ENCODE measurements at places on chromosomes 1 and 21. TPM values are rescaled to one million over a fixed set of nuclear protein-coding genes. Genes with fewer than 3 reads are reported as not detected.

DNA sequence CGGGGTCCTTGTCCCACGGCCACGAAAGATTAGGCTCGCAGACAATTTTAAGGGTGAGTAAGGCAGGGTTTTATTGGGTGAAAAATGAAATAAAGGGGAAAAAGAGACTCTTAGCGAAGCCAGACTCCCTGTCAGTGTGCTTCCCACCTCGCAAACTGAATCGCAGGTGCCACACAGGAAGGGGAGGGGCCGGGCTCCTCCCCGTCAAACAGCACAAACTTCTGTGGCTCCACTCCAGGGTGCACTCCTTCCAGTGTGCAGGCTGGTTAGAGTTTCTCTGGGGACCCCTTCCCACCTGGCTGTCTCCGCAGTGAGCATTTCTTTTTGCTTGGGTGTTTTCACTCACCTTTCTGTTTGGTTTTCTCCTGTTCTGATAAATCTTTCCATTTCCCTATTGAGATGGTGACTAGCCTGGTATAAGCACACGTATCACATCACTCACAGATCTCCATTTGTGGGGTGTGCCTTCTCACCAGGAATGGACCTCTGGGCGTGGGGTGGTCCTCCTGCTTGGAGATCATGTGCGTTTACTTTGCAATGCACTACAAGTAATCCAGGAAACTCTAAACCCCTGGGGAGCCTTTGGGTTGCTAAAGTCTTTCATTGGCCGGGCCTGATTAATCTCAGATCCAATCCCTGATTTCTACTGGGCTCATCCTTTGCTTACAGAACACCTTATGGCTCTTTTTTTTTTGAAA is 37.6 kb upstream of the GALNT2 start:
- H3K4me3 ChIP-seq, result no peak overlapping the region
- no peak overlapping the region for H3K27ac ChIP-seq
- no peaks in the 10 kb centered on the region for H3K36me3 ChIP-seq

DNA sequence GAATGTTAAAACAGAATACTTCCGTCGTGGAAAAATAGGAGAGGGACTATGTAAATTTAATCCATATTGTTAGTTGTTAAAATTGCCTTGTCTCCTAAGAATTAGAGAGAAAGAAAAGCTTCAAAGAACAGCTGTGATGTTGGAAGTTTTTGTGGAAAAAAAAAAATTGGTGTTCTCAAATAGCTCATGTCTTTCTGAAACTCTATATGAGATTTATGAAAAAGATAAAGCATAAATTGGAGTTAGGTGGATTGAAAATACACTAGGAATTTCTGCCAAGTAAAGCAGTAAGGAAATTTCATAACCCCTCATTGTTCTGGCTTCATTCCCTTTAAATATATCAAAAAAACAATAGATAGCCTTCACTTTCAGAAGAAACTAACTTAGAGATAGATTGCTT is 274.0 kb upstream of the ADAMTS5 start:
- H3K4me1 ChIP-seq, result no peaks in the 10 kb centered on the region
- no peaks in the 10 kb centered on the region for H3K27me3 ChIP-seq
- no peak overlapping the region for H3K27ac ChIP-seq

- H3K27me3 ChIP-seq, result peaks cover 6% of the 10 kb centered on the region
- H3K4me1 ChIP-seq, result no peaks in the 10 kb centered on the region
- no peak overlapping the region for H3K4me3 ChIP-seq
- no peak for DNase-seq
- no peak overlapping the region for H3K27ac ChIP-seq
Observed at GRCh38 chr21:35027563-35028450, 21.3 kb downstream of the RUNX1 start.

DNA sequence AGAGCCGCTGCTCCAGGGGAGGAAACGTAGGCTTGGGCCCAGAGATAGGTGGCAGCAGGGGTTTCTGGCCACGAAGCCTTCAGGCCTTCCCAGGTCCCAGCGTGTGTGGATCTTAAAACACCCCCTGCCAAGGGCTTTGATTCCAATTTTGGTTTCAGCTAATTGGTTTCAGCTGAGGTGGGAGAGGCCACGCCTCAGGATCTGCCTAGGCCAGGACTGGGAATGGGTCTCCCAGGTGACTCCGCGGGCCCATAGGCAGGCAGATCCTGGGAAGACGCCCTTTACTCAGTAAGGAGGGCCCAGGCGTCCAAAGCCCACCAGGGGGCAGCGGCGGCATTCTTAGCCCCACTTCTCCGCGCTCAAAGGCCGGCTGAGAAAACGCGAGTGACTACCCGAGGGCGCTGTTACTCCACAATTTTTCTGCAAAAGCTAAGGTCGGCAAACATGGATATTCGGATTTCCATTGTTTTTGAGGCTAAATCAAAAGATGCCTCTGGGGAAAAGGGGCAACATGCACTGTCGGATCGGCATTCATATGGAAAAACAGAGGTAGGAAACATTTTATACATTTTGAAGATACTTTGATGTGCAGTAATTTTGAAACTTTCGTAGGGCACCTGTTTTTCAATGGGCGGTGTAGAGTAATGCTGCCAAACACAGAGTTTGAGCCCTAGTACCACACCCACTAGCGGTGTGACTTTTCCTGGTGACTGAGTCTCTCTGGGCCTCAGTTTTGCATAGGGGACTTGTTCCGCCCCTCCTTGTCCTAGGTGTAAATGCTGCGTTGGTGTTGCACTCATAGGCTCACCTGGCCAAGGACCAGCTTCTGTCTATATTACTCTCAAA is 31.8 kb upstream of the BCL10 start:
- H3K27ac ChIP-seq, result no peak overlapping the region
- no peak overlapping the region for H3K4me3 ChIP-seq
- H3K36me3 ChIP-seq, result no peaks in the 10 kb centered on the region
- H3K27me3 ChIP-seq, result no peaks in the 10 kb centered on the region
- DNase-seq, result peak; percentile 82
- H3K4me1 ChIP-seq, result 0 out of 2 replicates have a peak, but pooled peaks cover 3% of the 10 kb centered on the region

DNA sequence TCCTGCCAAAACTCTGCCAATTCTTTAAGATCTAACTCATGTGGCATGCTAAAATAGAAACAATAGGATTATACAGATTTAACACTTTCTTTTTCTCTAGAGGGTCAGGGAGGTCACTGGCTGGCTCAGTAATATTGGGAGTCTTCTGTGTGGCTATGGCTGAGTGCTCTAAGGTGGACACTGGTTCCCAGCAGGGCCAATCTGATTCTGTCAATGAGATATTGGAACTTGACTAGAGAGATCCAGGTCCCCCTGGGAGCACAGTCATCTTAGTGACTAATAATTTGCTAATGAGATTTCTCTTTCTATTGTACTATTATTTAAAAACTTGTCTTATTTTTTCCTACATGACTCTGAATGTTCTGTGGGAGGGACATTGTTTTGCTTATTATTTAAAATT is 69.1 kb upstream of the ZP4 start:
- no peaks in the 10 kb centered on the region for H3K36me3 ChIP-seq
- DNase-seq, result no peak
- H3K27me3 ChIP-seq, result no peaks in the 10 kb centered on the region
- H3K4me1 ChIP-seq, result peaks cover 7% of the 10 kb centered on the region

DNA sequence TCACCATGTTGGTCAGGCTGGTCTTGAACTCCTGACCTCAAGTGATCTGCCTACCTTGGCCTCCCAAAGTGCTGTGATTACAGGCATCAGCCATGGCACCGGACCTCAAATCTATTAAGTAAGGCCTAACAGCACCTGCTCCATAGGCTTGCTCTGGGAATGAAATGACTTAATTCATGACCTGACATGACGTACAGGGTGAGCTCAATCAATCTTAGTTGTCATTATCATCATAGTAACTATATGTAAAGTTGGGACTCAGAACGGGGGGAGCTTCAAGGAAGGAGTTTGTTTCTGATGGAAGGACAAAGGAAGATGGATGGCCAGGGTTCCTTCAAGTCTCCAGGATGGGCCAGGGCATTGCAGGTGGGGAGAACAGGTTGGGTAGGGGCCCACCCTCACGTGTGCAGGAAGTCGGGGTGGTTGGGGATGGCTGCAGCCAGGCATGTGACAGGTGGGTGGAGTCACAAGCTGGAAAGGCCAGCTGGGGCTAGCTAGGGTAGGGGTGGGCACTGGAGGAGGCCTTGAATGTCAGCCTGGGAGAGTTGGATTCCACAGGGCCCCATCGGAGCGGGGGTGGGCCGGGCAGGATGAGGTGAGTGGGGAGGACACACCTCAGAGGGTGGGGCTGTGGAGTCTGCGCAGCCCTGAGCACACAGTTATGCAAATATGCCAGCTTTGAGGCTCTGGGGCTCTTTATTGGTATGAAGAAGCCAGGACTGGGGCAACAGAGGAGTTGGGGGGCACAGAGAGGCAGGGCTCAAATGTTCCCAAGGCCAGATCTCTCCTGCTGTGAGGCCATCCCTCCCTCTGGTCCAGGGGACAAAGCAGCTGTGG is 9.6 kb downstream of the TRIM62 start:
- H3K4me1 ChIP-seq, result no peaks in the 10 kb centered on the region
- H3K27ac ChIP-seq, result no peak overlapping the region

DNA sequence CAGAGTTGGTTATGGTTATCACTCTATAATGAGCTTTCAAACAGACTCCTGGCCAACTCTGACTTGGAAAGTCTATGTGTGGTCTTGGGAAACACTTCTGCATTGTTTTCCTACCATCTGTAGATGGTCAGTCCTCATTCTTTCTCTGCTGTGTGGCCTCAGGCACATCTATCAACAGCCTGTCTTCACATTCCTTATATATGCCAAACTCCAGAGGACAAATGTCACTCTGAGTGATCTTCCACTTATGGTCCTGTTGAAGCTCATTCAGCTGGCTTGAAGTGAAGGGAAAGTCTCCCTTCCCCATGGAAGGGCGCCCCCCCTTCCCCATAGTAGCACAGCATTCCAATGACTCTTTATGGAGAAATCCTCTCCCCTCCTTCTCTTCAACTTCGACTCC is 58.7 kb downstream of the VANGL2 start:
- H3K27me3 ChIP-seq, result no peaks in the 10 kb centered on the region
- H3K36me3 ChIP-seq, result no peaks in the 10 kb centered on the region
- peaks cover 5% of the 10 kb centered on the region for H3K4me1 ChIP-seq
- no peak overlapping the region for H3K27ac ChIP-seq
- no peak overlapping the region for H3K4me3 ChIP-seq

- no peaks in the 10 kb centered on the region for H3K36me3 ChIP-seq
- no peak overlapping the region for H3K4me3 ChIP-seq
- DNase-seq, result no peak
- H3K27ac ChIP-seq, result no peak overlapping the region
- peaks cover 2% of the 10 kb centered on the region for H3K4me1 ChIP-seq
Observed at GRCh38 chr1:8987881-8988617, 38.2 kb downstream of the SLC2A7 start.

DNA sequence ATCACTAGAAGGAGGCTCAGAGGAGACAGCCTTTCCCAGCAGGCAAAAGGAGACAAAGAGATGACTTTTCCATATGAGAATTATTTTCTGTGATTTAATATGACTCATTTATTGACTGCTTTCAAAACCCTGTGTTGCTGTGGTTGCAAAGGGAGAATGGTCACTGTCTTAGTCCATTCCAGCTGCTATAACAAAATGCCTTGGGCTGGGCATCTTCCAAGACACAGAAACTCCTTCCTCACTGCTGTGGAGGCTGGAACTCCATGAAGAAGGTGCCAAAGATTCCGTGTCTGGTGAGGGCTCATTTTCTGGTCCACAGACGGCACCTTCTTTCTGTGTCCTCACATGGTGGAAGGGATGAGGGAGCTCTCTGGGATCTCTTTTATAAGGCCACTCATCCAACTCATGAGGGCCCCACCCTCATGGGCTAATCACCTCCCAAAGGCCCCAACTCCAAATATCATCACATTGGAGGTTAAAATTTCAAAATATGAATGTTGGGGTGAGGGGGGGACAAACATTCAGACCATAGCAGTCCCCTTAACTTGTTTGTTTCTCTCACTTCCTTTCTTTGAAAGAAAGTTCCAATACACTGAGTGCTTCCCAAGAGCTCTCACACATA is 252.1 kb upstream of the RAB4A start:
- H3K4me3 ChIP-seq, result no peak overlapping the region
- H3K27ac ChIP-seq, result no peak overlapping the region
- no peak for DNase-seq
- no peaks in the 10 kb centered on the region for H3K4me1 ChIP-seq
- H3K36me3 ChIP-seq, result no peaks in the 10 kb centered on the region
- H3K27me3 ChIP-seq, result no peaks in the 10 kb centered on the region

DNA sequence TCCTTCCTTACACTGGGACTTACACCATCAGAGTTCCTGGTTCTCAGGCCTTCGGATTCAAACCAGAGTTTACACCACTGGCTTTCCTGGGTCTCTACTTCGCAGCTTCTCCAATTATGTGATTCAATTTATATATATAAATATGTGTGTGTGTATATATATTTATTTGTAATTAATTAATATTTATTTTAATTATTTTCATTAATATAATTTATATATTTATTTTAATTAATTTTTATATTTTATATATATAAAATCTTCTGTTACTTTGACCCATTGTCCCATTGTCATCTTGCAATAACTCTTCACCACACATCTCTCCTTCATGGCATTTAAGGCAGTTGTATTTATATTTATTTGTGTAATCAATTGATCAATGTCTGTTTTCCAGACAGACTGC is 28.4 kb upstream of the ST6GALNAC3 start:
- peaks cover 8% of the 10 kb centered on the region for H3K4me1 ChIP-seq
- H3K36me3 ChIP-seq, result no peaks in the 10 kb centered on the region
- DNase-seq, result no peak
- H3K4me3 ChIP-seq, result no peak overlapping the region

DNA sequence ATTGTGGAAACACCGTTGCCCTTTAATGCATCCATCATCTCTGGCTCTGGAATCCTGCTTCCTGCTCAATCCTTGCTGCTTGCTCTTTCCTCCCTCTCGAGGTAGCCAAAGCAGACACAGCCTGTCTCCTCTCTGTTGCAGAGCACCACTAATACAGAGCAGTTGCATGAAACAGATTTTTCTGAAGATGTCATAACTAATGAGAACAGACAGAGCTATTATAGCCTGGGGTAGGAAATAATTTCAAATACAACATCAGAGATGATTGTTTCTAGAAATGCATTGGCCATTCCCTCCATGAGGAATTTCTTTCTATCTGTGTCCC is 23.3 kb upstream of the ACBD6 start:
- H3K27me3 ChIP-seq, result no peaks in the 10 kb centered on the region
- no peaks in the 10 kb centered on the region for H3K36me3 ChIP-seq
- H3K4me1 ChIP-seq, result no peaks in the 10 kb centered on the region
- H3K27ac ChIP-seq, result no peak overlapping the region

CYP4Z1 gene
- total RNA-seq, result not detected

CRYZL1 gene
- total RNA-seq, result 16.8 TPM

ESRRG gene
- total RNA-seq, result 1.7 TPM

TDRD5 gene
- 1.3 TPM for total RNA-seq

EPHX1 gene
- 80.0 TPM for total RNA-seq
